ENCODE measurements at places on chromosomes 16 and 17.

DNA sequence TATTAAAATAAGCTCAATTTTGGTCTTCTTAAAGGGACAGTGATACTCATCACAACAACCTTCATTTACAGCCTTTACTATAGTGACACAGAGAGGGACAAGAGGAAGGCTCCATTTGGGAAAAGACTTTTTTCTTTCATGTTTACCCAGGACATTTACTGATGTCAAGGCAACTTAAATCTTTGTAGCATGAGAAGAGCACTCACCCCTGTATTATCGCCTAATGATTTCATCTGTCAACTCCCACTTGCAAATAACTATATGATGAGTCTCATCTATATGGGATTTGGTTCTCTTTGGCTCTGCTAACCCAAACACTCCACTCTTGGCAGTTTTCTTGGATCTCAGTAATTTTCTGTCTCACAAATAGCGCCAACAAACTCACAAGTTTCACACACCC, 24.1 kb downstream of the BLMH start:
- no peak for DNase-seq

- DNase-seq, result no peak
These were observed 177.4 kb downstream of the RBFOX1 start for GRCh38 chr16:7509963-7510601.

DNA sequence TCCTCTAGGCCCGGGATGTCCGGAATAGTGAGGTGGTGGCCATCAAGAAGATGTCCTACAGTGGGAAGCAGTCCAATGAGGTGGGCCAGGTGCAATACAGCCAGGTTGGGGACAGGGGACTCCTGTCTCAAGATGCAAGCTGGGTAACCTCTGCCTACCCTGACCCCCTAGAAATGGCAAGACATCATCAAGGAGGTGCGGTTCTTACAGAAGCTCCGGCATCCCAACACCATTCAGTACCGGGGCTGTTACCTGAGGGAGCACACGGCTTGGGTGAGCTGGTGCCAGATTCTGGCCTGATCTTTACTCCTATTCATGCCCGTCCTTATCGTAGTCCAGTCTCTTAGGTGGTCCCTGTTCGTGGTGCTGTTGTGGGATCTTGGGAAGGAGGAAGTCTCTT, 4.4 kb downstream of the TAOK2 start:
- DNase-seq, result no peak

DNA sequence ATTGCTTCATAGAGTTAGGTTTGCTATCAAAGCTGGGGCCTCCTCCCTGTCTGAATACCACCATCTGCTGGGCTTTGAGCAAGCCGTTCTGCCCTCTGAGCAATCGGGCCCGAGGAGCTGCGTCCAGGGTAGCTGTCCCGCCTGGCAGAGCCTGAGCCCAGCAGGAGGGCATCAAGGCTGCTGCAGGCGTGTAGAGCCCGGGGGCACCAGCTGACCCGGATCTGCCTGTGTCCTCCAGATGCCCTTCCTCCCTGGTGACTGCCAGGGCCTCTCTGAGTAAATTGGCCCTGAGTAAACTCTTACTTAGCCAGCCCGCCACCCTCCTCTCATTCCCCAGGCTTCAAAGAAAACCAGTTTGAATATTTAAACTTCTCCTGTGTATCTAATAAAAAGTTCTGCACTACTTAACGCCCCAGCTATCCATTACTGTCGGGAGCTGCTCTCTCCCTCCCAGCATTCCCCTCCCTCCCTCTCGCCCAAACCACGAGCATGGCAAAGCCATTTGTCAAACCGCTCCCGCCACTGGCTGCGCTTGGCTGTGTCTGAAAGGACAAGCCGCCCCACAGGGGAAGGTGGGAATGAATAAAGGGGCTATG, 16.4 kb downstream of the CDK5RAP3 start:
- no peak for DNase-seq

- no peak for DNase-seq
These were observed 4.0 kb upstream of the PHOSPHO1 start for GRCh38 chr17:49234509-49235080.

DNA sequence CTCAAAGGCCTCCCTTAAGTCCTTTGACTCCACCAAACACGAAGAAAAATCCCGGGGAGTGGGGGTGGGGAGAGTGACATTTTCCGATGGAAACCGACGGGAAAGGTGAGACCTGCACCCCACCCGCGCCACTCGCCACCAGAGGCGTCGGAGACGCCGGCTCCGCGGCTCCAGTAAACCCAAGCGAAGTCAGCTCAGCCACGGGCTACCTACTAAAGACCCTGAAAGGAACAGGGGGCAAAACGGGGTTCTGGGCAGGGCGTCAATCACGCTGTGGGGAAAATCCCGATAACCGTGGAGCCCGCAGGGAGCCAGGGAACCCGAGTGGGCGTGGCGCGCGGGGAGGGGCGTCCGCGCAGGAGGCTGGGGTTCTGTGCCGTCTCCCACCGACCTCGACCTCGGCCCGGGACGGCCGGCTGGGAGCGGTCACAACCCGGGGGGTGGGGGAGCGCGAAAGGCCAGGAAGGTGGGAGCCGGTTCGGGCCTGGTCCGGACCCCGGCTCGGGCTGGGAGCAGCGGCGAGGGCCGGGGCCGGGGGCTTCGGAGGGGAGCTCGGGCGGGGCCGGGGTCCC, 565 bp downstream of the WDR45B start:
- peak; percentile 62 for DNase-seq

DNA sequence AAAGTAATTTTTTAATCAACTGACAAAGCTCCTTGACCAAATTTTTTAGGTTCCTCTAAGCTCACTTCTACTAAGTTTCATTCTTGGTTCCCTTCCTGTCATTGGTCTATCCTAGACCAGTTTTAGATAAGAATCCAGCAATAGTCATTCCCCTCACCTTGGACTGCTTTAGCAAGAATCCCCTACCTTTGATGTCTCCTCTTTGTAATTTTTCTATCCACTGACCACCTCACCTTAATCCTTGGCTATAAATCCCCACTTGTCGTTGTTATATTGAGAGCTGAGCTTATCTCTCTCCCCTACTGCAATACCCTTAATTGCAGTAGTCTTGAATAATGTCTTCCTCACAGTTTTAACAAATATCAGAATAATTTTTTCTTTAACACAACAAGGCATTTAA, 107.2 kb downstream of the USP32 start:
- DNase-seq, result no peak

DNA sequence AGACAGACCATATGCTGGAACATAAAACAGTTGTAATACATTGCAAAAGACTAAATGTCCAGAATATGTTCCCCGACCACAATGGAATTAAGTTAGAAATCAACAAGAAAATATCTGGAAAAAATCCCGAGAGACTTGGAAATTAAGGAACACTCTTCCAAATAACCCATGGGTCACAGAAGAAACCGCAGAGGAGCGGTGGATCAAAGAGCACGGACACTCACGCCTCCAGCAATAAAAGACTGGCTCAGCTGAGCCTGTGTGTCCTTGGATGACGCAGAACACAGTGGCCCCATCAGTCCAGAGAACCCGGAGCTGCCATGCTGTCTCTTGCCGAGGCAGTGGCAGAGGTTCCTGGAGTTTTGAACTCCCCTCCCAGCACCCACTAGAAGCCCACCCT, 30.9 kb upstream of the FOXF1 start:
- DNase-seq, result no peak

GRCh38 chr17:77148077-77148939, 7.5 kb downstream of the SEC14L1 start:
- no peak for DNase-seq

GRCh38 chr17:20120836-20121235, 111.7 kb downstream of the SPECC1 start:
- DNase-seq, result no peak

DNA sequence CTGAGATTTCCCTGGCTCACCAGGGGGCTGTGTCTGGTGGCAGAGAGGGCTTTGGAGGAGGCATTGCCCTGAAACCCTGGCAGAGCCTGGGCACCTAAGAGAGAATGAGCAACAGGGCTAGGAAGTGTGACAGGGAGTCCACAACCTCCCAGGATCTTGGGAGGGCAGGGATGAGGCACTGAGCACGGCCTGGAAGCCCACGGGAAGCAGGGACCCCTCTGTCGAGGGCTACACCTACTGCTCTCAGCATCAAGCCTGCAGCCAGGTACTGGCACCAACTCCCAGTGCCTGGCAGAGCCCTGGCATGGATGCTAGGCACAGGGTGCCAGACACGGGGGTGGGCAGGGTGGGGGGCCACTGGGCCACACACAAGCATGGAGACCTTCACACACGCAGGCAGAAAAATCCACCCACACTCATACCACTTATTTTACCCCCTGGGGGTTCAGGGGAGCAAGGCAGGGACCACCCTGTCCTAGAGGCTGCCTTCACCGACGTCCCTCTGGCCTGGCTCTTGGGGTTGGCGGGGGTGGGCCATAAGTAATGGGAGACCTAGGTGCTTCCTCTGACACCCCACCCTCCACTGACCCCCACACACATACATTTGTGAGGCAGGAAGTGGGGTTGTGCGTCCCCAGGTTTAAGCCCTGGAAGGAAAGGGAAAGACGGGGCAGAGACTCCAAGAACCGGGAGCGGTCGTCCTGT, 970 bp upstream of the HSD11B2 start:
- DNase-seq, result no peak

DNA sequence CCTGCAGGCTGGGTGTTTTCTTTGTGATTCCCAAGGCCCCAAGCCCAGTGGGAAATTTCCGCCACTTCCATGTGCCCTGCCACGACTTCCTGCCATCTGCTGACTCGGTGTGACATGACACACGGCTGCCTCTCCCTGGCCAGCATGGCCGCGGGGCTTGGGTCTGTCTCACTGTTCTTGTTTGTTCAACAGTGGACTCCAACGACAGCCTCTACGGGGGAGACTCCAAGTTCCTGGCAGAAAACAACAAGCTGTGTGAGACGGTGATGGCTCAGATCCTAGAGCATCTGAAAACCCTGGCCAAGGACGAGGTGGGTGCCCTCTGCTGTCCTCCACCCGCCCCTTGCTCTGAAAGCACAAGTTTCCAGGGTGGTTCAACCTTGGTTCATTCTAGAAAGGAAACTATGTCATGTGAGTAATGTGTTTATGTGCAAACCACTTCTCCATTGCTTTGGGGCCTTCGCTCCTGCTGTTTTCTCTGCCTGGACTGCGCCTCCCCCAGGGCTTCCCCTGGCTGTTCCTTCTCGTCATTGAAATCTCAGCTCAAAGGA, 26.8 kb downstream of the KNOP1 start:
- DNase-seq, result no peak

DNA sequence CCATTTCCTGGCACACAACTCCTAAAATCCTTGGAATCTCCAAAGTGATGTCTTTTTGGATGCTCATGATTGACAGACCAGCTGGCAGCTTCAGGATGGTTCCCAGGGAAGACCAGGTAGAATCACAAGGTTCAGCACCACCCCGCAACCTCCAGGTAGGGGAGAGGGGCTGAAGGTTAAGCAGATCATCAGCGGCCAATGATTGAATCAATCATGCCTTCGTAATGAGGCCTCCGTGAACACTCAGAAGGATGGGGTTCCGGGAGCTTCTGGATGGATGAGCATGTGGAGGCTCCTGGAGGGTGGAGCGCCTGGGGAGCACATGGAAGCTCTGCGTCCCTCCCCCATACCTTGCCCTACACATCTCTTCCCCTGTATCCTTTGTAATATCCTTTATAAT, 185.9 kb downstream of the SEC14L1 start:
- no peak for DNase-seq

- DNase-seq, result no peak
These were observed 2.4 kb downstream of the ALKBH5 start for GRCh38 chr17:18185832-18186626.

GRCh38 chr17:80109713-80110446, 8.5 kb downstream of the GAA start:
- no peak for DNase-seq

GRCh38 chr16:2528161-2529060, 2.8 kb downstream of the CEMP1 start:
- no peak for DNase-seq

DNA sequence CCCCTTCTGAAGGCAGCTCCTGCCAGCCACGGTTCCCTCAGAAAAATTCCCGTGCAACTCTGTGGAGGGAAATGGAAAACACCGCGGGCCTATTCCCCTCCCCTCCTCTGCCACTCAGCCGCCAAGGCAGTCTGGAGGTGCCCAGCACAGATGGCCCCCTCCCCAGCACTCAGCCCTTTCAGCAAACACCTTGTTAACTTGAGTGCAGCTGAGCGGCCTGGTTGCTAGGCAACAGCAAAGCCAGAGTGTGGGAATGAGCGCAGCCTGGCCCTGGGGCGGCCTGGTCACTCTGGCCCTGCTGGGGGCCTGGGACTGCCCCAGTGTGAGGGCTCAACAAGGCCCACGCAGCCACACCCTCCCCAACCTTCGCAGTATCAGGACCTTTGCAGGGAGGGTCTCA, 32.8 kb downstream of the CACNA1G start:
- DNase-seq, result no peak

DNA sequence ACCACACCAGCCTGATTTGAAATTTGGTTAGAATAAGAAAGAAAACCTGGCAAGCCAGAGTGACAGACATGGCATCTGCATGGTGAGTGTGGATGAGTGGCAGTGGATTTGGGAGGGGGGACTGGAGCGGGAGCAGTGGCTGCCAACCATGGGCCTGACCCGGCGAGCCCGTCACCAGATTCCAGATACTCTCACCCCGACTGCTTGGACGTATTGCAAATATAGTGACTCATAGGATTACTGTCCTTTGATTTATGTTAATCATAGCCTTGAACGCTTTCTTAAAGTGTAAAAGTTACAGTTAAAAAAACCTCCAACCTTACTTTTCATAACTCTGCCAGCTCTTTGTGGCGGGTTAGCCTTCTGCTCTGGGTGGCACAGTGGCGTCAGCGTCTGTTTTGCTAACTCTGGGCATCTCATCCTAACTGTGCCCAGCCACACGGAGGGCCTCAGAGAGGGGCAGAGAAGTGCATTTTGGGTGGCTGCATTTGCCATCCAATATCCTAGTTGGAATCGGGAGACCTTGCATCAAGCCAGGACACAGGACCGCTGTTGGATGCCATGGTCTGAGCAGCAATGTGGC, 26.8 kb upstream of the FOXK2 start:
- DNase-seq, result no peak

DNA sequence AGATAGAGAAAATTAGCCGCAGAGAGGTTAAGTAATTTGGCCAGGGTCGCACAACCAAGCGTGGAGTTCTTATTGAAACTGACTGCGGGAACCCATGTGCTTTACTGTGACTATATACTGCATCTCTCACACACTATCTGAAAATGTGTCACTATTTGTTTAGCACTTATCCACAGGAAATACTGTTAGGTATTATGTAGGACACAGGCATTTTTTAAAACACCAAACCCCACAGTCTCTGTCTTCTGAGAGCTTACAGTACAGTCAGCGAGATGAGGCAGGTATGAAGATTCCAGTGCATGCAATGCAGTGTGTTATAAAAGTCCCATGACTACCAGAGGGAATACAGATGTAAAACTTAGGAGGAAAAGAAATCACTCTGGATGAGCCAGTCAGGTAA, 11.3 kb downstream of the RBL2 start:
- no peak for DNase-seq

DNA sequence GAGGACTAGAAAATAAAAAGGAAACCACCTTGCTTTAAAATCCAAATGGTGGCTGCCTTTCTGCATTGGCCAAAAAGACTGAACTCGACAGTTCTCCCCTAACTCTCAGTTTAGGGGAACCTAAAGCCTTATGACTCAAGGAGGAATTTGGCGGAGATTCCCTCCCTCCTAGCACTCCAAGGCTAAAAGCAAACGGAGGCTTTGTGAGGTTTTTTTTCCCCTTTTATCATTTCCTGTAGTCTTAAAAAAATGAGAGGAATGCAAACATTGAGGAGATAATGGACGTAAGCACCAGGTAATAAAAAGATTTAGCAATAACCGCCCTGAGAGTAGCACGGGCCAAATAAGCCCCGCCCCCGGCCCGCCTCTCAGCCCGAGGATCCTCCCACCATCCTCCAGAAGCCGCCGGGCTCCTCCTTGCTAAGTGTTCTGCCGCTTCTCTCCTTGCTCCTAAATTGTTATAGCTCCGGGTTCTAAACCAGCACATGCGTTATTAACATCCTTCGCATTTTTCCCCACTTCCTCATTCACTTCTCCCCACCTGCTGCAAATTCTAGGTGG, 5.8 kb upstream of the KIFC3 start:
- peak; percentile 77 for DNase-seq
